ENCODE measurements at places on chromosomes 11 and 22.

DNA sequence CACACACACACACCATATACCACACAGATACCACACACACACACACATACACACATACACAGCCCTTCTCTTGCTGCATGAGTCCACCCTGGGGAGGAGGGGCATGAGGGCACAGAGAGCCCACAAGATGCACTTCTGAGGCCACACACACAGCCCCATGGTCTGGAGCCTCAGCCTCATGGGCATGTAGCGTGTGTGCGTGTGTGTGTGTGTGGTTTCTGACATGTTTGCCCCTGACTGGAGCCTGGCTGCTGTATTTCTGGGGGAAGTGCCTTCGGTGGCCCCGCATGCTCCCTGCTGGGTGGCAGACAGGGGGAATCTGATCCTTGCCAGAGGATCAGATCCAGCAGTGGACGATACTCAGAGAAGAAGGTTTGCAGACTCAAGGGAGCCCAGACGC lies 97.0 kb upstream of the PRR5 start:
- no peak for DNase-seq

GRCh38 chr22:33401291-33401690 lies 343.1 kb upstream of the SYN3 start:
- DNase-seq, result no peak

- DNase-seq, result no peak
Observed at GRCh38 chr11:30889143-30889794, 303.1 kb upstream of the MPPED2 start.

DNA sequence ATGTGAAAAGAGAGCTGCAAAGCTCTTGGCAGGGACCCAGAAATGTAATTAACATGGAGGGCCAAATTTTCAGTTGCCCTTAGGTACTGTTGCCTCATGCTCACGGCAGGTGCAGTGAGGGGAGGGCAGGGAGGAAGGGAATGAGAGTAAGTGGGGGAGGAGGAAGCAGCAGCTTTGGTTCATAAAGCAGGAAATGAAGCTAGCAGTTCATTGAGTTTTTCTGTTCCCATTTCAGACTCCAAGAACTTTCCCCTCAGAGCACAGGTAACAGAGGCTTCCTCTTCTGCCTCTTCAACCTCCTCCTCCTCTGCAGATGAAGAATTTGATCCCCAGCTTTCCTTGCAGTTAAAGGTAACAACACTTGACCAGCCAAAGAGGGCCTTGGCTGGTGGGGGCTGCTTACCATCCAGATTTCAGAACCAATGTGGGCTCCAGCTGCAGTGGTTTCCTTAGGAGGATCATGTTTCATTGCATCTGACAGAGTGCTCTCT lies 57.9 kb upstream of the PARVA start:
- no peak for DNase-seq

DNA sequence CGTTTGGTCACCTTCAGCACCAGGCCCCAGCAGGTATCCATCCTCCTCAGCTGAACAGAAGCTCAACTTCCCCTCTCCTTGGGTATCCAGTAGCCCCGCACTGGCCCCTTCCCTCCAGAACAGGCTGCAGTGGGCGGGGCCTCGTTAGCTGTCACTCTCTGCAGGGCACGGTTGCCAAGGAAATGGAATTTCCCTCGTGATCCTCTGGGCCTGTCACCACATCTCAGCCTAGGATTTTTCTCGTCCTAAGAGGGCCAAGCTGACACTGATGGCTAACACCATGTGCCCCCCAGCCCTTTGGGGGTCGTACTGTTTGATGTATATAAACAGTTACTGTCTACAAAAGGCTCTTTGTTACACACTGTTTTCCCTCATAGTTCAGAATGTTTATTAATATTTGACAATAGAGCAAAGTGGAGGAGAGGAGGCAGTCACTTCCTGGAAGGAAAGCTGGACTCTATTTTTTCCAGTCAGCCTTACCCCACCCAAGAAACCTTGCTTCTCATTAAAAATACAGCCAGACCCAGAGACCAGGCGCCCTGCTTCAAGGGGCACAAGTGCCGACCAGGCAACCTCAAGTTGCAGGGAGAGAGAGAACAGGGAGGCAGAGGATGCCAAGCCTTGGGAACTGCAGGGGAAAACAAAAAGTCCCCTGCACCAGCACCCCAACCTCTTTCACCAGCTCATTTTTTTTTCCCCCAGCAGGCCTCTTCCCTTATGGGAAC lies 44.5 kb downstream of the FEZ1 start:
- peak; percentile 22 for DNase-seq

DNA sequence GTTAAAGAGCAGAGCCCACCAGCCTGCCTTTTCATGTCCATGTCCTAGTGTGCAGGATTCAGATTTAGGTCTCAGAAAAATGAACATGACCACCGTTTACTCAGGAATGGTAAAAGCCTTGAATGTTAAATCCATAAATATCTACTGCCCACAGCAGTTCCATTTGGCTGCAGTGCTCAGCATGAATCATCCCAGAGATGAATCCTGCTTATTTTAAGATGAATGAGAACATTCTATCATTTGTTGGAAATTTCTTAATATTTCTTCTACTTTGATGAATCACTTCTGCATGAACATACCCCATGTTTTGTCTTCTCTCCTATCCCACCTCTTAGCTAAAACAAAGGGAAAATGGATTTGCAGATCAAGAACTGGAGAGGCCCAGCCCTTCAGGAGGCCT lies 47.5 kb upstream of the AQP11 start:
- no peak for DNase-seq

DNA sequence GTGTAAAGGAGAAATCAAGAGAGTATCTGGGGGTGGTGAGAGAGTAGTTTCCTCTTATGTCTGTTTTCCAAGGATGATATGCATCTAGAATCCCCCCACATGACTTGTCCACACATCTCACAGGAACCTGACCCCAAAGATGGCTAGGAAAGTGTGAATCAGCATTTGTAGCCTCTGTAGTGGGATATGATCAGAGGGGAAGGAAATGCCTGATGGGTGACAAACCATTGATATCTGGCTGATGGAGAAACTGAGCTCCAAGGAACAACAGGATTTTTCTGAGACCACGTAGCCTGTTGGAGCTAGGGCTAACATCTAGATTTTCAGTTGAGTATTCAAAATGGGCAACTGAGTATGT lies 369.4 kb downstream of the DDX10 start:
- no peak for DNase-seq

- no peak for DNase-seq
Observed at GRCh38 chr11:47667135-47667534, 24.8 kb upstream of the MTCH2 start.

- no peak for DNase-seq
Observed at GRCh38 chr22:42912059-42912458, 55.0 kb upstream of the ARFGAP3 start.

DNA sequence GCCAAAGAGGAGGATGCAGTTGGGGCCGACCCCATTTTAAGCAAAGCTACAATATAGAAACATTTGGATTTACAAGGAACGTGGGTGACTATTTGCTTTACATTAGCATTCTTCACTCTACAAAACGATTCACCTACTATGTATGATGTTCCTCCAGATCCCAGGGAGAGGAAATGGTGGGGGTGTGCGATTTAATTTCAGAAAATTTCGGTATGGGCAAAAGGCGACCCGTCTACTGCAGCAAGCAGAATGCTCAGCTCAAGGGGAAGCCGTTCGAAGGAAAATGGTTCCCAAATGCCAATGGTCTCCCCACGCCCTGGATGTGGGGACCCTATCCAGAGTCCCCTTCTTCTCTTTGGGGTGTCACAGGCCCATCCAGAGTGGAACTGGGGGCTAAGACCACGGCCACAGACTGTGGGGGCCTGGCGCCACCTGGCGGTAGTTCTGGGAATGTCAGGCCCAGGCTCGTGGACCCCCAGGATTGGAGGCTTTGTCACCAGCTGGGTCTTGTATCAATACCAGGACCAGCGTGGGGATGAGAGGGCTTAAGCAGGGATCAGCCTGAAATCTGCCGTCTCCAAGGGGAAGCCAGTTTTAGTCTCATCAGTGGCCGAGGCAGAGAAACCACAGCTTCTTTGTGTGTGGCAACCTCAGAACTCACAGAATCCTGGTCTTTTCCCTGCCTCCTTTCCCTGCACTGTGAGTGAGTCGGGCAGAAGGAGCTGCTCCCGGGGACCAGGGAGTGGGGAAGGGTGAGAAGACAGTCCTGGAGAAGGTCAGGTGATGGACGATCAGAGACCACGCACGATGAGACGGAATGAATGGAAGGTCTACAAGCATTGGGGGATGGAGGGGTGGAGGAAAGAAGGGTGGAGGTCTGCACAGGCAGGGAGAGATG lies 8.4 kb downstream of the LRRC10B start:
- peak; percentile 39 for DNase-seq

DNA sequence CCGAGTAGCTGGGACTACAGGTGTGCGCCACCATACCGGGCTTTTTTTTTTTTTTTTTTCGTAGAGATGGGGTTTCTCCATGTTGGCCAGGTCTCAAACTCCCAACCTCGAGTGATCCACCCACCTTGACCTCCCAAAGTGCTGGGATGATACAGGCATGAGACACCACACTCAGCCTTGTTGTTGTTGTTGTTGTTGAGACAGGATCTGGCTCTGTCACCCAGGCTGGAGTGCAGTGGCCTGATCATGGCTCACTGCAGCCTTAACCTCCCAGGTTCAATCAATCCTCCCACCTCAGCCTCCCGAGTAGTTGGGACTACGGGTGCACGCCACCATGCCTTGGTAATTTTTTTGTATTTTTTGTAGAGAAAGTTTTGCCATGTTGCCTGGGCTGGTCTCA lies 23.4 kb upstream of the CLDN5 start:
- no peak for DNase-seq

- DNase-seq, result peak; percentile 33
Observed at GRCh38 chr11:94876645-94877442, 96.5 kb downstream of the CWC15 start.

DNA sequence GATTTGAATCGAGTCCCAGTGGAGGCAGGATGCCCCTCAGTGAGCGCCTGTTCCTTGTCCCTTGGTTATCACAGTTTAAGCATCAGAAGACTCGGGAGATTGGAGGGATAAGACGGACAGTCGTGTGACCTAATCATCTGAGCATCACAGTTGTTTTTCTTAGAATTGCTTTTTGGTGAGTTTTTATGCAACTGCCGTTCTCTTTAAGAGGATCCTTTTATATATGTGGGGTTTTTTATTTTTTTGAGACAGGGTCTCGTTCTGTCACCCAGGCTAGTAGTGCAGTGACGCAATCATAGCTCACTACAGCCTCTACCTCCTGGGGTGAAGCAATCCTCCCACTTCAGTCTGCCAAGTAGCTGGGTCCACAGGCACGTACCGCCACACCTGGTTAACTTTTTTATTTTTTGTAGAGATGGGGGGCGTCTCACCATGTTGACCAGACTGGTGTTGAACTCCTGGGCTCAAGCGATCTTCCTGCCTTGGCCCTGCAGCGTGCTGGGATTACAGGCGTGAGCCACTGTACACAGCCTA lies 16.5 kb downstream of the NUP50 start:
- DNase-seq, result no peak
